ENCODE measurements at places on chromosomes 11 and 22. TPM values are rescaled to one million over a fixed set of nuclear protein-coding genes. Genes with fewer than 3 reads are reported as not detected.

DNA sequence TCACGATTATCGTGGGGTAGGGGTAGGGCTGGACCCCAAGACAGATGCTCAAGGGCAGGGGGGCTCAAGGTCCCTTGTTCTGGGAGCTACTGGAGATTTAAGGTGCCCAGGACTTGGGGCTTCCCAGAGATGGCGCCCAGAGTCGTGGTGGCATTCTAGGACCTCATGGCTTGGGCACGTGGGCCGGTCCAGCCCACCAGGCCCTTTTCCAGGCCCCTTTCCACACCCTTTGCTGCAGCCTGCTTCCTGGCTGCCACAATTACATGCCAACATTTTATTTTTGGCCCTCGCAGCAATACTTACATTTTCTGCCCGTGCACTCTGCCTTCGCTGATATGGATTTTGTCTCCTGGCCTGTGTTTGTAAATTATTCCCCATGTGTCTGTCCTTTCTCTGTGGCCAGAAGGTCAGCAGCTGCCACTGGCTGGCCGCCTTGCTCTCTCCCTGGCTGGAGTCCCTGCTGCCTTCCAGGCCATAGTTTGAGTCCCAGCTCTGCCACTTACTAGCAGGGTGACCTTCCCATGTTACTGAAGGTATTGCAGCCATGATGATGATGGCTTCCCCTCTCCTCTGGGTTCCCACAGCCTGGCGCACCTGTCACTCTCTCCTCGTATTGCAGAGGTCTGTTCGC is 11.2 kb downstream of the MB start:
- no peak for DNase-seq

GRCh38 chr11:22635689-22636088 is 10.1 kb upstream of the FANCF start:
- DNase-seq = no peak

- no peak for DNase-seq
Observed at GRCh38 chr11:43408277-43408676, 49.6 kb downstream of the TTC17 start.

DNA sequence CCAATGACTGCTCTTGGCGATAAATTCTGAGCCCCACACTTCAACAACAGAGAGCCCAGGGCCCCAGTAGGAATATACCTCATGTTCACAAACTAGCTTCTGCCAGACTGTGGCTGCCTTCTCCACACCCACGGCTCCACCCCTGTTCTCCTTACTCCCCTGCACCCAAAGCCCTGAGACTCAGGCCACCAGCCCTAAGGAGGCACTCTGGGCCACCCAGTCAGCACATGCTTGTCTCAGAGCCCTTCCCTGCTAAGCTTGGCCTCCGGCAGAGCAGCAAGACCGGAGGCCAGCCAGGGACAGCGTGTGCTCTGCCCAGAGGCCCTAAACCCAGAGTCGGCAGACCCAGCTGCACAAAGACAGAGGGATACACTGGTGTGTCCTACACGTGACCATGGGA is 27.9 kb downstream of the SPATA19 start:
- no peak for DNase-seq

GRCh38 chr22:40250608-40251007 is 72.9 kb downstream of the TNRC6B start:
- no peak for DNase-seq

GRCh38 chr11:1998290-1998689 is 648 bp upstream of the H19 start:
- no peak for DNase-seq

DNA sequence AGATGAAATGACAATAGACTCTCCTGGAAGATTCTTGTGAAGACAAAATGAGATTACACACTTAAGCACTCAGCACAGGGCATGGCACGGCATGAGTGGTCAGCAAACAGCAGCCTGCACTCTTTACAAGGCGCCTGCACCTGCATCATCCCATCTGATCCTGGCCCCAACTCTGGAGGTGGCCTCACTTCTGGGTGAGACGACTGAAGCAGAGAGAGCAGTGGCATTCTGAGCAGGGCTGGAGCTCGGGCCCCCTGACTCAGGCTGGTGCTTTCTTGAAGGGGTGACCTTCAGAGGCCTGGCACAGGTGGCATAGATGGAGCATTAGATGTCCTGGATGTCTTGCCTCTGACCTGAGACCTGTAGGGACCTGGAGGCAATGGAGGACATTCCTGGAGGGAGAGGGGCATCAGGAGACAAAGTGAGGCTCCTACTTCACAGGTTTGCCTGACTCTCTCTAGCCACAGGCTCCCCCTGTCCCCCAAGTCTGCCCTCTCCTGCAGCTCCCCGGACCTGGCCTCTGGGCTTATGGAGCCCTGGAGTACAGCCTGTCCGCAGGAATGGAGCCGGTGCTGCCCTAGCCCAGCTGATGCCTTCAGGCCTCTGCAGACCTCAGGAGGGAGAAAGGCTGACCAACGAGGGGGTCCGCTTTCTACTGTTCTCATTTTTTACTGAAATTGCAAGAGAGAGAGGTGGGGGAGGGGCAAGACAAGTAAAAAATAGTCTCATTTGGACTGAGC is 65.5 kb upstream of the THY1 start:
- DNase-seq = no peak

CTSW gene
- 886 TPM for total RNA-seq

MGAT3 gene
- total RNA-seq = 0.38 TPM

RAB30 gene
- 10.5 TPM for total RNA-seq
